Activated CD8-positive, alpha-beta T cell treated with anti-CD3 and anti-CD28 coated beads for 36 hours (primary cell): ENCODE measurements at places on chromosomes 1 and 21.

GRCh38 chr1:218557731-218558130 lies 212.6 kb downstream of the TGFB2 start:
- no peaks in the 10 kb centered on the region for H3K4me1 ChIP-seq
- no peaks in the 10 kb centered on the region for H3K36me3 ChIP-seq
- H3K27me3 ChIP-seq, result peaks cover 2% of the 10 kb centered on the region
- no peak overlapping the region for H3K4me3 ChIP-seq
- H3K27ac ChIP-seq, result no peak overlapping the region

- H3K27me3 ChIP-seq, result no peaks in the 10 kb centered on the region
- no peaks in the 10 kb centered on the region for H3K36me3 ChIP-seq
- no peak overlapping the region for H3K4me3 ChIP-seq
- no peak overlapping the region for H3K27ac ChIP-seq
- no peak for DNase-seq
- no peaks in the 10 kb centered on the region for H3K4me1 ChIP-seq
These were observed 362.4 kb upstream of the KAZN start for GRCh38 chr1:14236097-14236496.

DNA sequence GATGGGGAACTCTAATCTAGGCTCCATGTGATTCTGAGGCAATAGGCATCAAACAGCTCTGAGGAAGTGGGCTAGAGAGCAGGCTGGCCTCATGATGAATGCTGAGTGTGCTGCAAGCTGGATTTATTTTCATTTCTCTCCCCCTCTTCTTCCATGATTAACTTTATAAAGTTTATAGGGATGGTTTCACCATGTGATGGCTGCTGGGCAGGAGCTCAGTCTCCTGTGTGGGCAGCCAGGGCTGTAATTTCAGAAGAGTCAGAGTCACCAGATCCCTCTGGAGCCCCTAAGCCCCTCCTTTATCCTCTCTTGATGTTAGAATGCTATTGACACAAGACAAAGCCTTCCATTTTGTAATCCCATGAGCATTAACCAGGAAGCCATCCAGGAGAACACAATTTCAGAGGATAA lies 143.6 kb downstream of the CNIH3 start:
- no peak overlapping the region for H3K27ac ChIP-seq
- no peak for DNase-seq
- H3K27me3 ChIP-seq, result peaks cover 3% of the 10 kb centered on the region

GRCh38 chr1:161162052-161162451 lies 2.8 kb downstream of the USP21 start:
- peaks cover 27% of the 10 kb centered on the region for H3K36me3 ChIP-seq
- H3K27ac ChIP-seq, result peak overlapping the region; percentile 9
- DNase-seq, result no peak
- peaks cover 60% of the 10 kb centered on the region for H3K4me1 ChIP-seq
- peak overlapping the region; percentile 3 for H3K4me3 ChIP-seq

- H3K27me3 ChIP-seq, result peaks cover 19% of the 10 kb centered on the region
- DNase-seq, result peak; percentile 11
- H3K4me3 ChIP-seq, result peak overlapping the region; percentile 78
These were observed 9.1 kb downstream of the CDKN2C start for GRCh38 chr1:50978852-50979781.

GRCh38 chr1:63592536-63593302 lies 492 bp upstream of the PGM1 start:
- H3K4me3 ChIP-seq, result peak overlapping the region; percentile 96
- H3K36me3 ChIP-seq, result peaks cover 35% of the 10 kb centered on the region
- H3K4me1 ChIP-seq, result peaks cover 32% of the 10 kb centered on the region

DNA sequence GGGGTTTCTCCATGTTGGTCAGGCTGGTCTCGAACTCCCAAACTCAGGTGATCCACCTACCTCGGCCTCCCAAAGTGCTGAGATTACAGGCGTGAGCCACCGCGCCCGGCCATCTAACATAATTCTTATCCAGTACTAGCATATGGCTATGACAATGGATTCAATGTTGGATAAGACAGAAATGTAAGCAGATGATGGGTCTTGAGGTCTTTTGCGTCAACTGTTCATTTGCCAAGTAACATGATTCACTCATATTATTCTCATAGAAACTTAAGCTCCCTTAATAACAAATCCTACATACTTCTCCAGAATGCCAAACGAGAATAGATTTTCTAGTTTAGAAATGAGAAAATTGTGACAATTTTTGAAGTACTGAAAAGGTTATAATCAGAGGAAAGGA lies 170.3 kb downstream of the RGS7 start:
- no peak for DNase-seq
- no peaks in the 10 kb centered on the region for H3K36me3 ChIP-seq
- H3K27ac ChIP-seq, result no peak overlapping the region
- H3K4me1 ChIP-seq, result no peaks in the 10 kb centered on the region
- no peak overlapping the region for H3K4me3 ChIP-seq
- no peaks in the 10 kb centered on the region for H3K27me3 ChIP-seq

DNA sequence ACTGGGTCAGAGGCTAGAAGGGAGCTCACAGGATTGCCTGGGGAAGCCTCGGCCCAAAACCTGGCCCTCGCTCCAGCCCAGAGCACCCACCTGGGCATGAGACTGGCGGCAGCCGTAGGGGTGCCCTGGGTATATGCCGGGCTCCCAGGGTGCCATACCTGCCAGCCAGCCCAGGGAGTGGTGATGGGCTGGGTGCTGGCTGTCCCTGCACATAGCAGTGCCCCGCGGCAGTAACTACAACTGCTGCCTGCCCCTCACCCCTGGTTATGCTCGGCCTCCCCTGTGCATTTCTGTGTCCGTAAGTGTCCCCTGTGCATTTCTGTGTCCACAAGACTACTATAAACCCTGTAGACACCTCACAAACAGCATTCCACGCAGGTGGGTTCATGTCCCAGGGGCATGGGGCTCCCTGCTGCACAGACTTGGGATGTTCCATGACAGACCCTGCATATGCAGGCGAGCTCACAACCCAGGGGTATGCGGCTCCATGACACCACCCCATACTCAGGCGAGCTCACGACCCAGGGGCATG lies 5.8 kb upstream of the SPATC1L start:
- no peaks in the 10 kb centered on the region for H3K27me3 ChIP-seq
- peaks cover 9% of the 10 kb centered on the region for H3K36me3 ChIP-seq
- H3K27ac ChIP-seq, result no peak overlapping the region
- DNase-seq, result no peak

DNA sequence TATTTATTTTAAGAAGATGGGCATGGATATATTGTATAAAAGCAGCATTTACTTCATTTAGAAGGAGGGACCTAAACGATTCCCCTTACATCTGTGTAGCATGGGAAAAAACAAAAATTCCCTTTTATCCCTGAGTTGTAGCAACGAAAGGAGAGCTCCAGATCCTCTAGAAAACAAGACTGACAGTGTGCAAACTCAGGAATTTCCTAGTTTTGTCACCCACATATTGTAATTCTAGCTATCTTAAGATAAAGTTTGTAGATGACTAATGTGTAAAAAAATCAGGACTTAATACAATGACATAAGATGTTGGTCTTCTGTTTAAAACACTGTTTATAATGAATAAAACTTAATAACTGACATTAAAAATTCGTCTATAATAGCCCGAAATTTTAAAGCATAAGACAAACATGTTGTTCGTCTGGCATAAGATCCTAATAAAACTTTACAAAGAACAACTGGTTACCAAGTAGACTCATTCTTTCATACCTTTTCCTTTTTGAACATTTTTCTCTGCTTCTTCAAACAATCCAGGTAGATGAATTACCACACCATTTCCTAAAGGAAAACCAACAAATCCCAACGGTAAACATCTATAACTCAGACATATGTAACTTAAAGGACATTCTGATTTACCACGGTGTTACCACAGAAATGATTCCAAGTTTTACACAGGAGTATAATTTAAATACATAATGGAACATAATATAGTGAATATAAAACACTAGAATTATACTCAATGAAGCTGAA lies 15.2 kb downstream of the ADSS2 start:
- H3K27ac ChIP-seq, result peak overlapping the region; percentile 85
- no peaks in the 10 kb centered on the region for H3K27me3 ChIP-seq
- DNase-seq, result no peak
- peaks cover 44% of the 10 kb centered on the region for H3K36me3 ChIP-seq
- H3K4me1 ChIP-seq, result peaks cover 47% of the 10 kb centered on the region
- H3K4me3 ChIP-seq, result no peak overlapping the region

DNA sequence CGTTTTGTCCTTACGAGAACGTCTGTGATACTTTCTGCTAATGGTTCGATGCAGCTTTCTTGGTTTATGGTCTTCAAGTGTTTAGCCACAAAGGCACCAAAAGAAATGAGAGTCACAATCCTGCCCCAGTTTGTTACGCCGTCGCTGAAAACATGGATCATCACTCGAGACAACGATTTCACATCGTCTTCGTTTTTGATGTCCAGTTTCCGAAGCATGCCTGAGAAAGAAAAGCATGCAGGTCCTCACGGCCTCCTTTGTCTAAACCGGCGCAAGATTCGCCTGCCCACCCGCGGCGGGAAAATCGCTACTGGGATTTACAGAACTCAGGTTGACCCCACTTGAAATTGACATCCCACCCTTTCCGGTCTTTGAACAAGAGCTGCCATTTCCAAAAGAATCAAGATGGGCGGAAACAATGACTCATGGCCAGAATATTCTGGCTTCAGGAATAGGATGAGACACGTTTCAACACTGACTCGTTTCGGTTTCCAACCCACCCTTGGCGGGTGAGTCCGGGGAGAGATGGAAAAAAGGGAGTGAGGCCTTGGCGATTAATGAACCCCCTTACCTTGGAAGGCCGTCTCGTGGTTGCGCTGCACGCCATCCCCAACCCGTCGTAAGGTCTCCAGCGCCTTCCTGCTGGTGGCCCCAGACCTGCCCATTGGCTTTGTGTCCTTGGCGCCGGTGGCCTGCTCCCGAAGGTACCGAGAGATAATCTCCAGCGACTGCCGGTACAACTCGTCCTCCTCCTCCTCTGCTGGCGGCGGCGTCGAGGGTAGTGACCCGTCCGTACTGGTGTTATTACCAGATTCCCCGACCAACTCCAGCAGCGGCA lies 919 bp downstream of the MCL1 start:
- peaks cover 35% of the 10 kb centered on the region for H3K4me1 ChIP-seq
- no peaks in the 10 kb centered on the region for H3K27me3 ChIP-seq
- peak overlapping the region; percentile 96 for H3K27ac ChIP-seq
- H3K4me3 ChIP-seq, result peak overlapping the region; percentile 97

DNA sequence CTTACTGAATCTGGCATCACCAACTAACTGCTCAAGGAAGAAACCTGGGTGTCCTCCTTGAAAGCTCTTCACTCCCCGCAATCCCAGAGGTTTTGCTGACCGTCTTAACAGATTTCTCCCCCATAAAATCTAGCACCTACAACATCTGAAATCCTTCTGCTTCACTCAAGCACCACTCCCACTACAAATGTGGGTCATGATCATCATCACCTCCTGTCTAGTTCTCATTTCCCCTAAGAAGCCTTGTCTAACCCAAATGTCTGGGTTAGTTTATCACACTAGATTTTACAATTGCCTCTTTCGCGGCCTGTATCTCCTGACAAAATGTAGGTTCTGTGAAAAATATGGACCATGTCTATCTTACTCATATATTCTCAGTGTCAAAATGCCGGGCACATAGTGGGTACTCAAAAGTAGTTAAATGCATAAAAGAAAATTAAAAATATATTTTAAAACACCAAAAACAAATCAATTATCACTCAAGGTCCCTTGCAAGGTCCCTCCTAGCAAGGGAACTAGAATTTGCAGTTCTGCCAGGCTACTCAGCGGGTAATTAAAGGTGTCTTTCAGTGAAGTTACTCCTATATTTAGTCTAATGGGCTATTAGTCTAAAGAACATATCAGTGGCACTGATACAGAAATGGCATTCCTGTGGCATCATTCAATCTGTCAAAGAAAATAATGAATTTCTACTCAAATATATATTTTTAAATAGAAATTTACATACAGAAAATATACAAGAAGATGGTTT lies 19.6 kb downstream of the C21orf91 start:
- peak overlapping the region; percentile 73 for H3K27ac ChIP-seq

- H3K4me3 ChIP-seq, result no peak overlapping the region
- H3K27me3 ChIP-seq, result no peaks in the 10 kb centered on the region
- no peaks in the 10 kb centered on the region for H3K36me3 ChIP-seq
- H3K27ac ChIP-seq, result no peak overlapping the region
- no peaks in the 10 kb centered on the region for H3K4me1 ChIP-seq
These were observed 38.0 kb upstream of the FOXO6 start for GRCh38 chr1:41323243-41323642.

DNA sequence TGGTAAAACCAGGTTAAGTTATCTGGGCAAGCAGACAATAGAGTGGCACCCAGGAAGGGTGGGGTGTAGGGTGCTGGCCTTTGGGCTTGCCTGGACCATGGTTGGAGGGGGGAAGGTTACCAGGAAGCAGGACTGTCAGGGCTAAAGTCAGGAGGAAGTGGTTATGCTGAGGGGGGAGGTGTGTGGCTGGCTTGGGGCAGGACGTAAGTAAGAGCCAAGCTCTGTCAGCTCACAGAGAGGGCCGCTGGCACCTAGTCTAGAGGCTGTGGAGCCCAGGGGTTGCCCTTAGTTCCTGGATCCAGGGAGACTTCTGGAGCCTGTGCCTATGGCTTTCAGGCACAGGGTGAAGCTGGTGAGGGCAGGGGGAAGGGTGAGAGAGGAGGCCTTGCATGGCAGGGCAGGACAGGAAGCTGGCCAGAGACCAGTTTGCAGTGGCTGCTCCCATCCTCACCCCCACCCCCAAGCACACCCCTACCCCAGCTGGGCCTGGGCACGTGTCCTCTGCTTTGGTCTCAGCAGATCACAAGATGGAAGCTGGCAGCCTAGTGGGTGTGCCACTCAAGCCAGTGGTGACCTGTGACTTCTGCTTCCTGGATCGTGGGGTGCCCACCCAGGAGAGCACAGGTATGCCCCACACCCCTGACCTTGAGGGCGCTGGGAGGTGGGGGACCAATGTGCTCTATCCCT lies 20.5 kb upstream of the SMYD3 start:
- H3K4me1 ChIP-seq, result peaks cover 5% of the 10 kb centered on the region
- peak overlapping the region; percentile 67 for H3K27ac ChIP-seq
- peak; percentile 22 for DNase-seq
- H3K27me3 ChIP-seq, result no peaks in the 10 kb centered on the region

GRCh38 chr1:208187499-208188041 lies 56.6 kb downstream of the PLXNA2 start:
- H3K27ac ChIP-seq, result no peak overlapping the region
- no peak overlapping the region for H3K4me3 ChIP-seq
- H3K27me3 ChIP-seq, result peaks cover 10% of the 10 kb centered on the region
- peaks cover 9% of the 10 kb centered on the region for H3K4me1 ChIP-seq

GRCh38 chr1:27436204-27437159 lies 44.1 kb downstream of the GPR3 start:
- H3K4me1 ChIP-seq, result peaks cover 71% of the 10 kb centered on the region
- no peak for DNase-seq
- H3K4me3 ChIP-seq, result no peak overlapping the region
- peaks cover 12% of the 10 kb centered on the region for H3K36me3 ChIP-seq

DNA sequence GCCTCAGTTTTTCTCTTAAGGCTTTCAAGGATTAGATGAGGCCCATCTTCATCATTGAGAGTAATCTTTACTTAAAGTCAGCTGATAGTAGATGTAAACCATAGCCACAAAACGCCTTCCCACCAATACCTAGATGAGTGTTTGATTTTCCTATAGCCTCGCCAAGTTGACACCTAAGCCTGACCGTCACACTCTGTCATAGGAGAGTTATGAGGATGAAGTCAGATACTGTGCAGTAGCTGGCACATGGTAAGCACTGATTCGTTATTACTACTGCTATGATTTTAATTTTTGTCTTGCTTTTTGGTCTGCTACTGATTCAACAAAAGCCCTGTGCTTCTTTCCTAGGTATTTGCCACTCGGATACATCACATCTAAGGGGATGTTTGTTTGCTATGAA lies 395.5 kb downstream of the RPS6KC1 start:
- H3K27me3 ChIP-seq, result peaks cover 2% of the 10 kb centered on the region
- no peaks in the 10 kb centered on the region for H3K36me3 ChIP-seq
- no peak for DNase-seq
- H3K4me1 ChIP-seq, result no peaks in the 10 kb centered on the region
- H3K27ac ChIP-seq, result no peak overlapping the region

GRCh38 chr1:98201666-98202081 lies 280.8 kb upstream of the DPYD start:
- no peaks in the 10 kb centered on the region for H3K27me3 ChIP-seq
- no peak overlapping the region for H3K4me3 ChIP-seq
- no peak overlapping the region for H3K27ac ChIP-seq
- no peak for DNase-seq
